ENCODE measurements at places on chromosomes 3 and 15. TPM values are rescaled to one million over a fixed set of nuclear protein-coding genes. Genes with fewer than 3 reads are reported as not detected.

The PLXND1 gene
- 1.6 TPM for total RNA-seq

The TNNC1 gene
- 0.27 TPM for total RNA-seq

The ONECUT1 gene
- not detected for total RNA-seq

The MESP2 gene
- total RNA-seq = not detected

The TAMM41 gene
- 23.6 TPM for total RNA-seq

The PYGO1 gene
- total RNA-seq = not detected

The GORASP1 gene
- total RNA-seq = 27.2 TPM
